ENCODE measurements at places on chromosomes 11 and 22. TPM values are rescaled to one million over a fixed set of nuclear protein-coding genes. Genes with fewer than 3 reads are reported as not detected.

GRCh38 chr11:127193950-127194349 is 193.4 kb upstream of the KIRREL3 start:
- peak; percentile 10 for DNase-seq

DNA sequence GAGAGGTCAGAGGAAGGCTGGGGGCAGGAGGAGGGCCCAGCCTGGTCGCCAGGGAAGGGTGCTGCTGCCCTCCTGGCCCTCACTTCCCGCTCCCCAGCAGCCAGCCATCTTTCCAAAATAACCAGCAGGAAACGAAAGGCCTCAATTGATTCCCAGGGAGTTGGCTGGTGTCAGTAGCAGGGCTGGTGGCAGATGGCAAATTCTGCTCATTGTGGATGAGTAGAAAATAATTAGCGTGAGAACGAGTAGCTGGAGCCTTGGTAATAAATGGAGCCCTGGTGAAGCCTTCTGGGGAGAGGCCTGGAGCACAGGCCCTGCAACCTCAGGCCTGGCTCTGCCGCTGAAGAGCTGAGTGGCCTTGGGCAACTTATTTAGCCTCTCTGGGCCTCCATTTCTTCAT is 31.3 kb downstream of the DAGLA start:
- no peak for DNase-seq

GRCh38 chr11:86793307-86793706 is 7.0 kb upstream of the PRSS23 start:
- DNase-seq, result no peak

DNA sequence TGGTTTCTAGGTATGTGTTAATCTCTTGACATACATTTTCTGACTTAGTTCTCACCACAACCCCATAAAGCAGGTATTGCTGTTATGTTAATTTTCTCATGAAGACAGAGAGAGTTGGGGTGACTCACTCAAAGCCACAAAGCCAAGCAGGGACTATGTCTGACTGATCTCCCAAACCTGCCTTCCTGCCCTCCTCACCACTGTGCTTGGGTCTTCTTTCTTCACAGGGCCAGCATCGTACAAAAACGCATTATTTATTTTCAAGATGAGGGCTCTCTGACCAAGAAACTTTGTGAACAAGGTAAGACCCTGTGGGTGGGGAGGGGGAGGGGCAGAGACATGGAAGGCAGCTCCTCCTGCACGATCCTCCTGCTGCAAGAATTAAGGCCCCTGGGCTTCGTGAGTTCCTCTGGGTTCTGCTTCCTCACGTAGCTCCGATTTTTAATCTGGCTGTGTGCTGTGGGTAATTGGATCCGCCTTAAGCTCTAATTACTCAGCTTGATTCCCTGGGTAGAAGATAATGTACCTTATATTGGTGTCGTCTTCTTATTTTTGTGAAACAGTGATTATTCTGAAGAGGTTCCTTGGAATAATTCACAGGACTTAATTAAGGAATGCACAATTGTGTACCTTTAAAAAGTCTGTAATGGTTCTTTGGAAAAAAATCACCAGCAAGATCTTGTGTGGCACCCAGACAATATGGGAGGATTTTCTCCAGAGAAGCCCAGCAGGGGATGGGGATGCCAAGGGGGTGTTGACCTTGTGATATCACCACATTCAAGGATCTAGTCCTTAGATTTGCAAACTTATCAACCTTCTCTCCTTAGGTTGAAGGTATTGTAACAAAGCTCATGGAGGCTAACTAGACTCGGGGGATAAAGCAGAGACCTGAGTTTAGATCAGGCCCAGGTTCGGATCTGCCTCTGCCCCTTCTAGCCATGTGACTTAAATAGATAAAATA is 112.9 kb downstream of the SPON1 start:
- DNase-seq, result no peak

DNA sequence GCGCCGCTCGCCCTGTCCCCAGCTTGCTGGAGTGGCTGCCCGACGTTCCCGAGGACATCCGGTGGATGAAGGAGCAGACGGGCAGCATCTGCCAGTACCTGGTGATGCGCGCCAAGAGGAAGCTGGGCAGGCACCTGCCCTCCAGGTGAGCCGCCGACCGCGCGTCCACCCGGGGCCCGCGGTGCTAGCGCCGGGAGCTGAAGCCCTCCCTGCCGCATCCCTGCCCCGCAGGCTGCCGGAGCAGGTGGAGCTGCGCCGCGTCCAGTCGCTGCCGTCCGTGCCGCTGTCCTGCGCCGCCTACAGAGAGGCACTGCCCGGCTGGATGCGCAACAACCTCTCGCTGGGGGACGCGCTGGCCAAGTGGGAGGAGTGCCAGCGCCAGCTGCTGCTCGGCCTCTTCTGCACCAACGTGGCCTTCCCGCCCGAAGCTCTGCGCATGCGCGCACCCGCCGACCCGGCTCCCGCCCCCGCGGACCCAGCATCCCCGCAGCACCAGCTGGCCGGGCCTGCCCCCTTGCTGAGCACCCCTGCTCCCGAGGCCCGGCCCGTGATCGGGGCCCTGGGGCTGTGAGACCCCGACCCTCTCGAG is 3.3 kb upstream of the CRACR2B start:
- no peak for DNase-seq

GRCh38 chr11:68927280-68928135 is 23.8 kb downstream of the IGHMBP2 start:
- no peak for DNase-seq

GRCh38 chr11:118547132-118547531 is 16.1 kb downstream of the TMEM25 start:
- no peak for DNase-seq

DNA sequence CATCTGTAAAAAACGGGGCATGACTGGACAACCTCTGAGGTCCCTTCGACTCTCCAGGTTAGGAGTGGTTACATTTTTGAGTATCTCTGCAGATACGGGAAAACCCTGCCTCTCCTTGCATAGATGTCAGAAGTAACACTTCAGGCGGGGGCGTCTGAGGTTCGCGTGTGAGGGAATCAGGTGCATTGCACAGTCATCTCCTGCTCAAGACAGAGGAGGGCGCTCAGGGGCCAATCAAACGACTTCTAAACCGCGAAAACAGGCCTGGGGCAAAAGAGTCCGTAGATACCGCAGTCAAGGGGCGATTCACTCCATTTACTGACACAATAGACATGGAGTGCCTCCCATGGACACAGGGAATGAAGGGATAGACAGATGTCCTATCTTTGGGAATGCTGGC is 31.7 kb downstream of the KIRREL3 start:
- DNase-seq, result no peak

DNA sequence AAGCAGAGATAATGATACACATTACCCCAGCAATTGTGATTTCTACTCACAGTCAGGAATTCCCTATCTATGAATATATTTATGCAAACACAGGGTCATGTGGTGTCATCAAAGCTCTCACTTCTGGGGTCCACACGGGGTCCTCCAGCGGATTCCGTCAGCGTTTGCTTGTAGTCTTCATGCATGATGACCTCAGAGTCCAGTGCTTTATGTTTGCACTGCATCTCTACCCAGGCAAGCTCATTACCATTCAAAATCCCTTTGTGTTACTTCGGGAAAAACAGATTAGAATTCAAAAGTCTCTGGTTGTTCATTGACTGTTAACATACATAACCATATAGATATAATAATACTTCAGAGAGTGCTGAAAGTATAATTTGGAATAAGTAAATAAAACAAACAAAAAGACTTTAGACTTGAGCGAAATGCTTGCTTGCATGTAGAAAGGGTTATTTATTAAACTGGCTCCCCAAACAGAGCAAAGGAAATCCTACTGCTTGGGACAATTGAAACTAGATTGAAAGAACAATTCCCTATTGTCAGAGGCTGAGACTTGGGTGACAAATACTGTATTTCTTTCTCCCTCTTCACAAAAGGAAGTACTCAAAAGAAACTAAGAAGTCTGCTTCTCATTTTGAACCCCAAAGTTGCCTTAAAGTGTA is 423.1 kb downstream of the ETS1 start:
- no peak for DNase-seq

DNA sequence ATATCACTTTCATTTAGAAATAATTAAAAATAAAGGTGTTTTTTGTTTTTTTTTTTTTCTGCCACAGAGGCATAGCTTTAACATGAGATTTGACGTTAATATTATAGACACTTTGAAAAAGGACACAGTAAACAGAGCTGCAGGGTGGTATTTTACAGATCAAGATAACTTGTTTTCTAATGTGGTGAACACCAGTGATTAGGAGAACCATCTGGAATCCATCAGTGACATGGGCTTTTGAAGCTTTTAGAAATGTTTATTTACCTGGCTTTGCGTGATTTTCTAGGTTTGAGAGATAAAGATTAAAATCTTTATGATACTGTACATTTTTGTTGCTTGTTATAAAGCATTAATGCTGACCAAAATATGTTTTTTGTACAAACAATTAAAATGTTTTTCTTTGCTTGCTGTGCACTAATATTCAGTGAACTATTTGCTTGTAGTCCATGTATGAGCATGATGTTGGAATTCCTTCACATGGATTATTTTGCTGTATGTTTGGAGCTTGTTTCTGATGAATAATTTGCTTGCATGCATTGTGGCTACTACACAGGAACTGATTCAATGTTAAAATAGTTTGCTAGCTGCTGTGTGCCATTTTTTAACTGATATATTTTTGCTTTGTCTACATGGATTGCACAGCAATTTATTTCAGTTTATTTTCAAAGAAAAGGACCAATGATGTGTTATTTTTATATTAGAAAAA is 352.1 kb upstream of the NARS2 start:
- DNase-seq, result no peak

DNA sequence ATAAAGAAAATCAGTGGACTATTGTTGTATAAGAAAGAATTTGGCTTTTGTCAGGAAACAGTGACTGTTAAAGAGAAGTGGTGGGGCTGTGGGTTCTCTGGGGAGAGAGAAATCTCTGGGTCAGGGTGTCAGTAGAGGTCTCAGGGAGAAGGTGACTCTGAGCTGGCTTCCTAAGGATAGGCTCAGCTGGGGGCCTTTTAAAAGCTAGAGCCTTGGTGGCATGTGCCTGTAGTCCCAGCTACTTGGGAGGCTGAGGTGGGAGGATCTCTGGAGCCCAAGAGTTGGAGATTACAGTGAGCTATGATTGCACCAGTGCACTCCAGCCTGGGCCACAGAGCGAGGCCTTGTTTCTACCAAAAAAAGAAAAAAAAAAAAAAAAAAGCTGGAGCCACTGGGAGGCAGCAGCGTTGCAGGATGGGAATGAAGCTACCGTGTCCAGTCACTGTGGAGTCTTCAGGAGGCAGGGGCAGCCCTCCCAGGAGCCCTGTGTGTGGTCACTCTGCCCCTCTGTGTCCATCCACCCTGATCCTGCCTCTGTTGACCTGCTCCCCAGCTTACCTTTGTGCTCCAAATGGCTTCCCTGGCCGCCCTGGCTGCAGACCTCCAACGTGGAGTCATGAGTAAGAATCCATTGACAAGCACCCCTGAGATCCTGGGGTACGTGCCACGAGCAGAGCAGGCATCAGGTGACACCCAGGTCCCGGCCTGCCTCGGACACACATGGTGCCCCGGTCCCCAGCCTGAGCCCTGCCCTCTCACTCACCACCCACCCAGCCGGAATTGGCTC is 5.4 kb upstream of the MIF start:
- peak; percentile 92 for DNase-seq

- no peak for DNase-seq
Measured at GRCh38 chr11:34481307-34481706, 32.3 kb downstream of the ELF5 start.

DNA sequence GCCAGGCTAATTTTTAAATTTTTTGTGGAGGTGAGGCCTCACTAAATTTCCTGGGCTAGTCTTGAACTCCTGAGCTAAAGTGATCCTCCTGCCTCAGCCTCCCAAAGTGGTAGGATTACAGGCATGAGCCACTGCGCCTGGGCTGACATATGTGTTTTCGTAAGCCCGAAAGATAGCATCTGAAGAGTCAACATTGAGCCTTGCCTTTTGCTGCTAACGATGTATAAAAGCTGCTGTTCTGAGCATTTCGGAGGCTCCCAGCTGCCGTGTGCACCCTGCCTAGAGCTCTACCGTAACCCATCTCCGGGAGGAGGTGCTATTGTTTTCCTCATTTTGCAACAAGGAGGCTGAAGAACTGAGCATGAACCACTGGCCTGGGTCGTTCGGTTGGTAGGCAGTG is 18.1 kb upstream of the PPP6R3 start:
- peak; percentile 21 for DNase-seq

- peak; percentile 18 for DNase-seq
Measured at GRCh38 chr11:10004526-10005113, 289.4 kb downstream of the SBF2 start.

GRCh38 chr22:49995361-49996118 is 17.0 kb downstream of the IL17REL start:
- DNase-seq, result peak; percentile 81

DNA sequence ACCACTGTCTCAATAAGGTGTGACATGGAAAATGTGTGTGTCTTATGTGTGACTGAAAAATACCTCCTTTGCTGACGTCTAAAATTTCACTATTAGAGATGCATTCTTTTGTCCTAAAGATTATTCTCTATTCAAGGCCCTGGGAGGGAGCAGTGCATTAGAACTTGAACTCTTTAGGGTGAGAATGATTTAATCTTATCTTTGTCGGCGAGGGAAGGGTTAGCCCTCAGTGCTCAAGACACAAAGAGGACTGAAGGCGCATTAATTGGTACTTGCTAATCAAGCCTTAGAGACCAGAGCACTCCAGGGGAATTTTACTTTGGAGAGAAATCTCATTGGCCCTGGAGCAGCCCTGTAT is 29.8 kb upstream of the PLET1 start:
- no peak for DNase-seq

GRCh38 chr22:20957102-20957682 is 9.9 kb upstream of the AIFM3 start:
- peak; percentile 92 for DNase-seq

- DNase-seq, result no peak
Measured at GRCh38 chr11:114302663-114303062, 6.5 kb downstream of the NNMT start.

FXYD6 gene
- not detected for total RNA-seq

OR51B2 gene
- not detected for total RNA-seq

OSBP gene
- total RNA-seq, result 35.1 TPM

ARFIP2 gene
- total RNA-seq, result 74.3 TPM

APOC3 gene
- total RNA-seq, result not detected

KCNE3 gene
- total RNA-seq, result 1.8 TPM

DAGLA gene
- total RNA-seq, result 2.9 TPM

NXPE1 gene
- total RNA-seq, result not detected

ABCG4 gene
- total RNA-seq, result under 0.01 TPM

NUP50 gene
- 34.8 TPM for total RNA-seq
